ENCODE measurements at places on chromosomes 3 and 15.

DNA sequence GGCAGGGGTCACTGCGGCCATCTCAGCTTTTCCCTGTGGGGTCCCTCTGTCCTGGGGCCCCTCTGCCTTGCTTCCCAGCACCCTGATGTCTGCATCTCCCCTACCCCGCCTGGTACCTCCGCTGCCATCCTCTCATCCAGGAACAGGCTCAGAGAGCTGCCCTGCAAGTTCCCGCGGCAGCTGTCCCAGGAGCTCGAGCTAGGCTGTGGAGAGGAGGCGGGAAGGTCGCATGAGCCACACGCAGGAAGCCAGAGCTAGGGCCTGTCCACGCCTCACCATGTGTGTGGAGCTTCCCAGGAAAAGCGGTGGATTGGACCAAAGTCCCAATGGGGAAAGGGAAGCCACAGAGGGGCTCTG is 12.5 kb downstream of the PLA2G4B start:
- DNase-seq = no peak

DNA sequence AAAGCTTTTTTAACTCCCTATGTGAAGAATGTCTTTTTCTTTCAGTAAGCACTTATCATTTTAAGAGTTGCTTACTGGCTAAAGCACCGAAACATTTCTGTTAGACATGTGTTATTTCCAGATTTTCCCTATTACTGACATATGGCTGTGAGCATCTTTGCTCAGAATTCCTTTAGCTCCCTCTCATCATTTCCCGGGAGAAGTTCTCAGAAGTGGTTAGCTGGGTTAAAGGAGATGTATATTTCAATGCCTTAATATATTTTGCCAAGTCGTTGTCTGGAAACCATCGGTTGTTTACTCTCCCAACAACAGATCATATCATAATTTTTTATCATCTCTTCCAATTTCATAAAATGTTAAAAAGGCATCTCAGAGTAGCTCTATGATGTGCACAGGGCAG is 396.5 kb downstream of the OCA2 start:
- no peak for DNase-seq

- DNase-seq = no peak
Observed at GRCh38 chr3:24952388-24952787, 457.7 kb upstream of the THRB start.

GRCh38 chr15:67716171-67716570 is 109.1 kb upstream of the SKOR1 start:
- DNase-seq = no peak

DNA sequence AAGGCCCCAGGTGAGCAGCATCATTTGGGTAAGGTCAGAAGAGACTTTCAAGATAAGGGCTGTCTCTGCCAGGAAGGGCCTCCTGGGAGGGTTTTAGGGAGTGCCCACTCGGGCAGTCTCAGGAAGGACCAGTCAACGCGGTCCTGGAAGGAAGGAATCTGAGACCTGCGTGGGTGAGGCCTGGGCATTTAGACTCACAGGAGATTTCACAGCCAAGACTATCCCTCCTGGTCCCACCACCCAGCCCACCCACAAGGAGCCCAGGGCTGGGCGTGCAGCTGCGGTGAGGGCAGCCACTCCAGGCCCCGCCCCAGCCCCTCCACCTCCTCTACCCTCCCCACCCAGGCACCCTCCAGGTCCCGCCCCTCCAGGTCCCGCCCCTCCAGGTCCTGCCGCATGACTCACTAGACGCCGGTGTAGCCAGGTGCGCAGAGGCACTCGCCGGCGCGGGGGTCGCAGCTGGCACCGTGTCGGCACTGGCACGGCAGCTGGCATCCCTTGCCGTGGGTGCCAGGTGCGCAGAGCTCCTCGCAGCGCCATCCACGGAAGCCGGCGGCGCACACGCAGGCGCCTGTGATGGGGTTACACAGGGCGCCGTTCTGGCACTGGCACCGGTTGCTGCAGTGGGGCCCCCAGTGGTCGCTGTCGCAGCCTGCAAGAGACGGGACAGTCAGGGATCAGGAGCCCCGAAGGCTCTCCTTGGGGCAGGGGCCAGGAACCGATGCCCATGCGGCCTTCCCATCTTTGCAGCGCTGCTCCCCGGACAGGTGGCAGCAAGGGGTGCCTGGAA is 112.7 kb downstream of the RAB11A start:
- no peak for DNase-seq

DNA sequence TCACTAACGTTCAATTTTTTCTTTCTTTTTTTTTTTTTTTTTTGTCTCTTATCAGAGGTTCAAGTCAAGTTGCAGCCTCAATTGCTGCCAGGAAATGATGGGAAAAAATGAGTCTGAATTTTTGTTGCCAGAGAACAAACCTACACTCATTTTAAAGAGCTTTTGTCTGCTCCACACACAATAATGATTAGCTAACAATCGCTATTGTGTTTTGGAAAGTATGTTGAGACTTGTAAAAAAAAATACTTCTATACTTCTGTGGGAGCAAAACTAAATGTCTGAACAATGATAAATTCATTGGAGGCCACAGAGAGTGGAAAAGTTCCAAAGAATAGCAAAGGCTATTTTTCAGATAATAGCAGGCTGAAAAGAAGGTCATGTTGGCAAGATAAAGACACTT is 176.3 kb upstream of the LMCD1 start:
- DNase-seq = no peak

DNA sequence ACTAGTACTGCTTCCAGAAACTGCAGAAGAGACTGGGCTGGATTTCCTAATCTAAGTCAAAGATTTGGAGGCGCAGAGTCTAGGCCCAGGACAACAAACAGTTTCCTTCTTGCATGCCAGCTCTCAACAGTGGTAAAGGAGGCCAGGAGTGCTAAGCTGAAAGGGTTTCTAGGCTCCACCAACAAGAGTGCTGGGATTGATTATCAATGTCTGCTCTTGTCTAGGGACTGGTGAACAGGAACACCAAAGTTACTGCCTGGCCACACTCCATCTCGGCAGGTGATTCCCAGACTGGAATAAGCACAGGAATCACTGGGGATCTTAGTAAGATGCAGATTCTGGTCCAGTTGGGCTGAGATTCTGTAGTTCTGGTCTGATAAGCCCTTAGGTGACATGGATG is 22.8 kb upstream of the FGD5 start:
- no peak for DNase-seq

- no peak for DNase-seq
Observed at GRCh38 chr3:100436951-100437350, 35.6 kb downstream of the LNP1 start.

- DNase-seq = peak; percentile 29
Observed at GRCh38 chr3:119497820-119498185, 544 bp upstream of the TIMMDC1 start.

GRCh38 chr3:185313693-185314246 is 49.2 kb upstream of the MAP3K13 start:
- DNase-seq = no peak

GRCh38 chr3:144816323-144816722 is 844.7 kb downstream of the DIPK2A start:
- DNase-seq = no peak

DNA sequence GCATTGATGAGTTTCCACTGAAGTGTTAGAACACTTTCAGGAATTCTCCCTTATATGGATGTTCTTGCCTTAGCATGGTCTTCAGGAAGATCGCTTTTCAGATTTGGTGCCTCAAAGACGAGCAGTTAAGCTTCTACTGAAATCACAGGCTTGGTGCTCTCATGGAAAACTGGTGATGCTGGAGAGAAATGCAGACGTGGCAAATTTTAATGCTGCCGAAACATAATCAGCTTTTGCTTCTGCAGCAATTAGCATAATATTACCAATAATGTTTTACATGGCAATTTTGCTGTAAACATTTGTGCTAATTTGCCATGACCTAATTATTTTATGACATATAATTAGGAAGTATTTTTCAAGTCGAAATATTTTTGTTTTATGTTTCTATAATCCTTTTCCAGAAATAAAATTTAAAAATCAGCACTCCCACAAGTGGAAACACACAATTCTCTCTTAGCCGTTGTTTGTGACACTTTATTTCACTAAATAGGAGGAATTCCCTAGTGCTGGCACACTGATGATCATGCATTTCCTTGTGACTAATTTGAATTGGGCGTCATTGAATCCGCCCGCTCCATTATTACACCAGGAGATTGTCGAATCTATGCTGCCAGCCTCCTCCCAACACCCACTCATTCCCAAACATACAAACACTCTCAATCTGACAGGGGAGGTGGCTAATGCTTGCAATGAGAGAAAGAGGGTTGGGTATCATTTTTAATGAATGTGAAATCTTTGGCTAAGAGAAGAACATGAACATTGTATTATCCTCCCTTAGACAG is 506.8 kb upstream of the PPP2R3A start:
- DNase-seq = no peak

DNA sequence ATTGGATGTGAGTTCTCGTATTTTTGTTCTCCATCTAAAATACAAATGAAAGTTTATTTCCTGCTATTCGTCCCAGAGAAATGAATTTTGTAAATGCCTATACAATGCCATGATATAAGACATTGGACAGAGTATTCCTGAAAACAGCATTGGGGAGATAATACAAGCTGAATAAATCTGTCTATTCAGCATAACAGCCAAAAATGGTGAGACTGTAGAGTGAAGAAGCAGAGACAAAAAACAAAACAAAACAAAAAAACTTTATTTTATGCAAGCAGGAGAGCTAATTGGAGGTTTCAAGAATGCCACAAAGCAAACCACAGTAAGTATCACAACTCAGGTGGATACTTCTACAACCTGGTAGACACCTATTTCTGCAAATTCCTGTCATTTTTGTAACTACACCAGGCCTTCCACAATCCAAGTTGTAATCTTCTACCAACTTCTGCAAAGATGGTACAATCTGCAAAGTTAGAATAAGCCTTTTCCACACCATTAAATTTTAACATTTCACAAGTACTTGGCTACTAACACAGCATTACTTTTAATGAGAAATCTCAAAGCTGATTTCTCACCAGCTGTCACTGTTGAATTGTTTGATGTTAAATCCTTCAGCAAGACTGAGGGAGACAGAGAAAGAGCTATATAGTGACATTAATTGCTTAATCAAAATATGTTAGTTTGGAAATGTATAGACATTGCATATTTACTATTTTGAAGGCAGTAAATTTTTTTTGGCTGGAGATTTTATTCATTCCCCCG is 163.1 kb downstream of the CLSTN2 start:
- no peak for DNase-seq

GRCh38 chr3:17287006-17287689 is 402.4 kb downstream of the PLCL2 start:
- no peak for DNase-seq

- DNase-seq = no peak
Observed at GRCh38 chr3:62319570-62320243, 53.6 kb downstream of the FEZF2 start.

GRCh38 chr15:80491163-80491847 is 87.1 kb downstream of the ARNT2 start:
- DNase-seq = no peak

- DNase-seq = no peak
Observed at GRCh38 chr3:35596335-35596995, 42.9 kb upstream of the ARPP21 start.

GRCh38 chr15:73273181-73274002 is 95.4 kb downstream of the HCN4 start:
- peak; percentile 56 for DNase-seq

DNA sequence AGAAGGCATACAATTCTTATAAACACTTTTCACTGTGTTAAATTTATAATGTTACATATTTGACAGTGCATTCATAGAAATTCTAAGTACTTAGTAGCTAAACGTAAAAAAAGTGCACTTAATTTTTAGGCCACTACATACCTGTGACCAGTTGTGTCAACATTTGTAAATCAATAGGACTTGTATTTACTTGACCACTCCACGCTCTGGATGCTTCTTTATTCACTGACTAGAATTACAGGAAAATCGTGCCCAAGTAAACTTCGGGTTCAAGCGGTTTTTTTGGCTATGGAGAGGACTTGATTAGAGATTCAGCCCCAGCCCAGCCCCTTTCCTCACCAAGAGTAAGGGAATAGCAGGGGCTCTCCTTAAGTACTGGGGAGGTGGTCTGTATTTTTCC is 21.8 kb downstream of the WDR53 start:
- no peak for DNase-seq

- DNase-seq = no peak
Observed at GRCh38 chr15:29121369-29121656, 148.3 kb downstream of the NSMCE3 start.

DNA sequence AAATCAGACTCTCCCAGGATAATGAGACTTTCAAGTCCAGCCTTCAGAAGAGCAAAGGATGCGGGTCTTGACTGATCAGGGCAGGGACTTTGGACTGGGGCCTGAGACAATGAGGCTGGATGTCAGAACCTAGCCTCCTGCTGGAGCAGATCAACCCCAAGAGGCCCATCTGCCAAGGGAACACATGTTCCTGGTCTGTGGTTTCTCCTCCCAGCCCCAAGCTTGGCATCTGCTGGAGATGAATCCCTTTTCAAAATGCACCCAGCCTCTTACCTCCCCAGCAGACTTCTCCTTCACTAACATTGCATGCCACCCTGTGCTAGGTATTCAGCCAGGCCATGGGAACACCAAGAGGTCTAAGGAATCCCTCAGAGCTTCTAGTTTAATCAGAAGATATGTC is 43.7 kb upstream of the MFGE8 start:
- no peak for DNase-seq

DNA sequence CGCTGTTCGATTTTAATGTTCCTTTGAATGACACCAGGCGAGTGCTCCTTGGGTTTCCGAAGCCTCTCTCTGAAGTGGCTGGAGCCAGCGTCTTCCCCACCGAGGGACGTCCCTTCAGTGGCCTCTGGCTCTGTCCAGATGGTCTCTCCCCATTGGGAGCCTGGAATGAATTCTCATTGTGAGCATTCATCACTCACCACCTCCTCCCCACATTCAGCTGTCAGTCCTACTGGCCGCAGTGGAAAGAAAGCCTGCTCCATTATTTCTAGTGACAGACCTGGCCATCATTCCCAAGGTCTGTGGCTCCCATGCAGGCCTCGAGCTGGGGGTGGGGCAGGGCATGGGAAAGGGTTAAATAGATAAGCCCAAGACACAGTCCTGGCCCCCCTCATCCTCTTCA is 35.2 kb downstream of the ZNF710 start:
- DNase-seq = no peak

GRCh38 chr15:89795996-89796395 is 18.7 kb downstream of the ANPEP start:
- no peak for DNase-seq

GRCh38 chr15:48675436-48675835 is 29.9 kb upstream of the FBN1 start:
- DNase-seq = no peak

DNA sequence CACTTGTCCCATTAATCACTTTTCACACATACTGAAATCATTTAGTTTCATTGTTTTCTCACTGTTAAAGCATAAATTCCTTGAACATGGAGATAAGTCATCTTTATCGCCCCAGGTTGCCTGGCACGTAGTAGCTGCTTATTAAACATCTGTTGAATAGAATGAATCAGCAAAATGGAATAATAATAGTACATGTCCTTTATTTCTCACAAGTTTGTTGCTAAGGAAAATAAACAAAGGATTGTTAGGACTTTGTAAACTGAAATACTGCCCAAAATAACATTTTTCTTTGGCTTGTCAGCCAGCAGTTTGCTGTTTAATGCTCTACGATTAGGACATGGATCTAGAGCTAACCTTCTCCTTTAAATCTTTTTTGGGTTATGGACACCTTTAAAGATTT is 17.9 kb downstream of the SLC35A5 start:
- peak; percentile 56 for DNase-seq
